H9 (cell line): ENCODE measurements at places on chromosomes 1 and 21. TPM values are rescaled to one million over a fixed set of nuclear protein-coding genes. Genes with fewer than 3 reads are reported as not detected.

LCE1E gene
- total RNA-seq: not detected in 2 replicates

TMEM81 gene
- total RNA-seq: 2.8 and 3.0 TPM in 2 replicates

DNA sequence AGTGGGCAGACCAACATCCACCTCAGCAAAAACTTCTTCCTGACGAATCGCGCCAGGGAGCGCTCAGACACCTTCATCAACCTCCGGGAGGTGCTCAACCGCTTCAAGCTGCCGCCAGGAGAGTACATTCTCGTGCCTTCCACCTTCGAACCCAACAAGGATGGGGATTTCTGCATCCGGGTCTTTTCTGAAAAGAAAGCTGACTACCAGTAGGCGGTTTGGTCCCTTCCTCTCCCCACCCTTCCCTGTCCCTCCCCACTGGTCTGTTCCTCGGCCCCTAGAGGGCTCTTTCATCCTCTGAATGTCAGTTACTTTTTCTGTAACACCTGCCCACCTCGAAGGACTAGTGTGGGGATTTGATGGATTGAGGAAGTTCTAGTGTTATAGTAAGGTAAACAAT is 46.9 kb downstream of the CAPN2 start:
- peak; percentile 85 for DNase-seq

DNA sequence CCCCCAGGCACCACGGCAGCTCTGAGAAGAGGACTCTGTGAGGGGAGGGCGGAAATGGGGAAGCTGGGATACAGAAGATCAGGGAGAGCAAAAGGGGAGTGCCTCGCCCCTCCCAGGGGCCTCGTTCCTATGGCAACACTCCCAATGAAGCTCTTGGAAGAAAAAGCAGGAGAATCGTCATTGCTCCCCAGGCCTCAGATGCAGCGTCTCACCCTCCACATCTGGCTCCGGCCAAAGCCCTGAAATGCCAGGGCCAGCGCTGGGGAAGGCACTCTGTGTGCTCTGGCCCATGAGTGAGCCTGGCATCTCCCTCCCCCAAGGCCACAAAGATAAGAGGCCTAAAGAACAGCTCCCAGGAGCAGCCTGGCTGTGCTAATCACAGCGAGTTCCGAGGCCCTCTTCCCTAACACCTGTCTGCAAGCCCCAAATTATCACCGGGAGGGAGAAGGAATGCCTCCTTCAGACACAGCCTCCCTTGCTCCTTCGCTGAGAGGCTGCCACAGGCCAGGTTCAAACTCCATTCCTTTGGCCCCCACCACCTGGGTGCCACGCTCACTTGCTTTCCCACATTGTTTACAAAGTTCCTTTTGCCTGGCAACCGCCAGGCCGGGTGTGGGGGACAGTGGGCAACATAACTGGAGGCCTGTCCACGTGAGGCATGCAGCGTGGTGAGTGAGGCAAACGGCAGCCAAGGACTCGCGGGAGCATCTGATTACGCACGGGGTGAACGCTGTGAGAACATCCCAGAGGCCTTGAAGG is 27.8 kb downstream of the ECE1 start:
- peak; percentile 47 for DNase-seq

DNA sequence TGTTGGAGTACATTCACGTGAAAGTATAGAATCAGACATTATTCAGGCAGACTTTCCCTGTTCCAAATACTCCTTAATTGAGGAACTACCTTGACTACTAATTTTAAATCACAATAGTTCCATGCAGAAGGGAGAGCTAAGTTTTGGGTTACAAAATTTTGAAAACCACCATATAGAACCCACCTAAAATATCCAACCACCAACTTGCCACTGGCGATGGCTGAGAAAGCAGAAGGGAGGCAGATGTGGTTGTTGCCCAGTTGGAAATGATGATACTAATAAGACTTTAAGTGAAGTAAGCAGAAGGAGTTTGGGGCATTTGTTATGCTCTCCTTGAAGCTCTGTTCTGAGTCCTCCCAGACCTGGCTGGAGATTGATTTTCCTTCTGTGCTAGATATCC is 190.7 kb downstream of the HLX start:
- no peak for DNase-seq
